GM12892 (cell line): ENCODE measurements at places on chromosomes 6 and 20.

GRCh38 chr6:33391922-33392594, 435 bp downstream of the KIFC1 start:
- no peak for DNase-seq

- DNase-seq: no peak
Measured at GRCh38 chr6:112215488-112216284, 38.7 kb downstream of the LAMA4 start.

DNA sequence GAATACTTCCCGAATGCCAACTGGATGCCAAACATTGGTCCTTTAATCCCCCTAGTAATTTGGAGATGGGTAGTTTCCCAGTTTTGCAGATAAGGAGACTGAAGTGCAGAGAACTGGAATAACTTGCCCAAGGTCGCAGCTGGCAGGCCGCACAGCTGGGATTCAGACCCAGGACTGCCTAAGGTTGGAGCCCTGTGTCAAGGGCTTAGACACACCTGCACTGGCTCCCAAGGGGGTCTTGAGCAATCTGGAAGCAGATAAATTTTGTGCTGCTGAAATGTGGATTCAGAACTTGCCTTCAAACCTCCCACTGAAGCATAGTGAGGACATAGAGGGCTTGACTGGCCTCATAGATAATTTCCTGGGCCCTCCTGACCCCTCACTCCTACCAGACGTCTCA, 30.5 kb downstream of the FOXP4 start:
- DNase-seq: no peak

- no peak for DNase-seq
Measured at GRCh38 chr6:90035047-90035723, 140.9 kb downstream of the GJA10 start.

- DNase-seq: peak; percentile 34
Measured at GRCh38 chr6:24855395-24856245, 56.9 kb upstream of the ARMH2 start.

- no peak for DNase-seq
Measured at GRCh38 chr6:110378552-110378951, 20.4 kb upstream of the METTL24 start.

- DNase-seq: no peak
Measured at GRCh38 chr20:21183722-21184121, 57.8 kb downstream of the KIZ start.

DNA sequence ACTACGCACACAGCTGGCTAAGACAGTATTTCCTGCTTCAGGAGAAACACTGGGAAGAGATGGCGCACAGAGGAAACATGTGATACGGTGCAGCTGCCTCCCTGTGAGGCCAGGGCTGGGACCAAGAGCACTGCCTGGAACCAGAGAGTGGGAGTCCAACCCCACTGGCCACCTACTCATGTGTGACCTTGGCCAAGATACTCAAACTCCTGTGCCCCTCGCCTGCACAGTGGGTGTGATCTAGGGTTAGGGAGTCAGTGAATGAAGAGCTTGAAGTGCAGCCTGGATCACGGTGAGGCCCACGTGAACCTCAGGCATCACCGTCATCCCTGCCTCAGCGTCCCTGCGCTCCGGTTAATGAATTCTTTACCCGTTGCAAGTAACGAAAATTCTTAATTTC, 41.7 kb upstream of the MPC1 start:
- DNase-seq: no peak

DNA sequence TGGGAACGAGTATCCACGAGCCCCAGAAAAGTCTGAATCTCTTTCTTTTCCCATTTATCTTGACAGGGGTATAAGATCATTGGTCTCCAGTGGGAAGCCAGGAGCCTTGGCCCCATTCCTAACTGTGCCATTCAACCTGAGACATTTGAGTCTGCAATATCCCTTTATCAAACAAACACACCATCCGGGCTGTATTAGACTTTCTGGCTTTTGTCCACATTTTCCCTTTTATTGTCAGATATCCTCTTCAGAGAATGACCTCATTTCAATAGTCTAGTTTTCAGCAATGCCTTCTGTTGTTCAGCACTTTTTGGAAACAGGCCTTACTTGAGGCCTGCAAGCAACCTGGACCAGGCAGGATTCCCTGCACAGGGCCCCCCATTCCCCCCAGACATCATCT, 15.7 kb downstream of the BPIFA1 start:
- DNase-seq: no peak

GRCh38 chr20:251354-251753, 6.2 kb upstream of the DEFB132 start:
- DNase-seq: no peak

DNA sequence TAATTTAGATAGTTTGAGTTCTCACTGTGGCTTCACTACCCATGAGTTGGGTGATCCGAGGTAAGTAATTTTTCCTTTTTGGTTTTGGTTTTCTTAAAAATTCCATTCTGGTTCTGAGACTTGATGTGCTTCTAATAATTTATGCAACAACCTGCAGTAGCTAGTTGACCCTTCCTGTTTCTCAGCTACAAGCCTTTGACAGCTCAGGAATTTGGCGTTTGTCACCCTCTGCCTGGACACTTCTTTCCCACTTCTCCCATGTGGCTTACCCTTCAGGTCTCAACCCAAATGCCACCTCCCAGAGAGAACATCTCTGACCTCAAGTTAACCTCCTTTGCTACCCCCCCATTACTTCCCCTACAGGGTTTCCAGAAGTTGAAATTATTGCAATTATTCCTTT, 49.7 kb upstream of the TSHZ2 start:
- DNase-seq: no peak

DNA sequence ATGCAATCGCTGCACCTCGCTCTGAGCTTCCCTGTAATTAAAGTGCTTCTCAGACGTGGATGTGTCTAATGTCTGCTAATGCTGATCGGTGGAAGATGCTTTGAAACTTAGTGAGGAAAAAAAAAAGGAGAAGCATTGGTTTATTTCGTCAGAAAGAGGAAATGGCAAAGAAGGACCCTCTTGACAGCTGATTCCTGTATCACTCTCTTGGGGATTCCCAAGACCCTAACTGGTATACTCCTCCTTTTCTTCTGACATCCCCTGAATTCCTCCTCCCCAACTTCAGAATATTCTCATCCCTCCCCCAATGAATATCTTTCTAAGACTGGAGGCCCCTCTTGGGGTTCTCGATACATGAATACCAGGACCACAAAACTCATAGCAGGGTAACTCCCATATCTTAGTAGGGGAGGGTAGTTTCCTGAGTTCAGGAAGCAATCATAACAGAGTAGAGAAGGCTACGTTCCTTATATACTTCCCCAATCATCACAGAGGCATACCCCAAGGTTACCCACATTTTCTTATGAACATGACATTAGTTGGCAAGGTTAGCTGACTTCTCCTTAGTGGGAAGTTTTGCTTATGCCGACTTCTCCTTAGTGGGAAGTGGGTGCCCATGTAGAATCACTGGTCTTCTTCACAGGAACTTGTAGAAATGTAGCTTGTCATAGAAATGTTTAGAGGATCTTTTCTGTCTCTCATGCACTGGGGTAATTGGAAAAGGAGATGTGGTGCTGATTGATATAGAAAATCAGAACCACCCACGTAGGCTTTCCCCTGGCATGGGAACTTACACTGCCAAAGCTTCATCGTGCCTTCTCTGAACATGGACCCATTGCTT, 63.8 kb upstream of the ATXN1 start:
- DNase-seq: no peak

DNA sequence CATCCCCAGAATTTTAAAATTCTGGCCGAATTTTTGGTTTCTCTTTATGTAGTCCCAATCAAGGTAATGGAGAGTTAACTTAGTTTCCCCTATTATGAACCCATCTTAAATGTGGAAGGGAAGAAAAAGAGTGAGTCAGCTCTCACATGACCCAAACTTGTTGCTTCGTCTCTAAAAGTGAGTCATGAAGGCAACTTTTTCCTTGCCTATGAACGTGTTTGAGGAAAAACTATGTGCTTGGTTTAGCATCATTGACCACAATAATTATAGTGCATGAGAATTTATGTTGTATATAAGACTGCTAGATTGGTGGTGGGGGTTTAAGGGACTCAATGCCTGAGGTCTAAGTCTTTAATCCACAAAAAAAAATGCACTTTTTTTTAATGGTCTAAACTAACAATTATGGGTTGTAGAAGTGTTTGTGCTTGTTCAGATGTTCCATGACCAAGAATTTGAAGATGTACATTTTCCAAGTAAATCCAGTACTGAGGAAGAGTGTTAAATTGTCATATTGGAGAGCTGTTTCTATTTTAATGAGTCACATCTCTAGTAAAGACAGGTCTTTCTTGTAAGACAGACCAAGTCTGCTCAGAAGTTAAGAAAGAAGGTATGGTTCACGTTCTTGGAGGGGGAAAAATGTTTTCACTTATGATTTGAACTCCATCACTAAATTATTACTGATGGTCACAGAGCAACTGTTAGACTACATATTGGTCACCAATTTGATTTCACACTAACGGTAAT, 409.9 kb upstream of the MARCKS start:
- no peak for DNase-seq

DNA sequence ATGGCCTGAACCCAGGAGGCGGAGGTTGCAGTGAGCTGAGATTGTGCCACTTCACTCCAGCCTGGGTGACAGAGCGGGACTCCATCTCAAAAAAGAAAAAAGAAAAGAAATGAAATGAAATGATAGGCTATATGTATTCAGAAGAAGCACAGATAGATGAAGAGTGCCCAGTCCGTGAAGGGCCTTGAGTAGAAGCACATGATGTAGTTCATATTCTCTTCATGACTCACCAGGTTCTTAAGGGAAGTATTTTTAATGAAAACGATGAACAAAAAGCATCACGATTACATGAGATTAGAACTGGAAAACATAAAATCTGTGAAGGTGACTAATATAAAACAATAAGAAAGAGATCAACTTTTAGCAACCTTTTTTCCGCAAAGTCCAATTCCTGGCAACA, 29.8 kb downstream of the TPD52L1 start:
- no peak for DNase-seq

- DNase-seq: no peak
Measured at GRCh38 chr6:133132466-133132971, 108.6 kb upstream of the EYA4 start.

- DNase-seq: no peak
Measured at GRCh38 chr20:53581444-53582250, 12.0 kb downstream of the ZNF217 start.

DNA sequence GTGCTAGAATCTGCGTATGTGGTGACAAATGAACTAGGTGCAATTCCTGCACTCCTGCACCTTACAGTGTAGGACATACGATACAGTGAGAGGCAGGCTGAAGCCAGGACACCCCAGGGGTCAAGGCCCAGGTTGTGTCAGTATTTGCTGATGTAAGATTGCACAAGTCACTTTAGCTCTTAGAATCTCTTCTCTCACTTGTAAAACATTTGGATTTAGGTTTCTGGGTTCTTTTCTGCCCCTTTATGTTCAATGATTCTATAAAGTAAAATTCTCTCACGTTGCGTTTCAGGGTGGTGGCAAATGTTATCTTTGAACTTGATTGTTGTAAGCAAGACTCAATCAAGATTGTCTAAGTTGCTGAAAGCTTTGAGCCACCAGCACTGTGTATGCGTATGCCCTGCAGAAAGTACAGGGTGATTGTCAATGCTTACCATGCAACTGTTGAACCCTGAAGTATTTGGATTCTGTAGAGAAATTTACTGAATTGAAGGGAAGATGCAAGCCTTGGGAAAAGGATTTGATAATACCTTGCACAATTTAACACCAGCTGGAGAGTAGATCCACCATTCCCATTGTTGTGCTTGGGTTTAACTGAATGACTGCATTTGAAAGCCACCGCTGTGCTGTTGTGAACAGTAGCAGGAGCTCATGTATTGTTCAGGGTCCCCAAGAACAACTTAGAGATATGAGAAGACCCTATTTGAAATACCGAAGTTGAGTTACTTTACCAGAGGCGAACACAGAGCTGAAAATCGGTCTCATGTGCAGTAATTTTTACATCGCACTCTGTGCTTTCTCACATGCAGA, 106.1 kb upstream of the CITED2 start:
- no peak for DNase-seq

DNA sequence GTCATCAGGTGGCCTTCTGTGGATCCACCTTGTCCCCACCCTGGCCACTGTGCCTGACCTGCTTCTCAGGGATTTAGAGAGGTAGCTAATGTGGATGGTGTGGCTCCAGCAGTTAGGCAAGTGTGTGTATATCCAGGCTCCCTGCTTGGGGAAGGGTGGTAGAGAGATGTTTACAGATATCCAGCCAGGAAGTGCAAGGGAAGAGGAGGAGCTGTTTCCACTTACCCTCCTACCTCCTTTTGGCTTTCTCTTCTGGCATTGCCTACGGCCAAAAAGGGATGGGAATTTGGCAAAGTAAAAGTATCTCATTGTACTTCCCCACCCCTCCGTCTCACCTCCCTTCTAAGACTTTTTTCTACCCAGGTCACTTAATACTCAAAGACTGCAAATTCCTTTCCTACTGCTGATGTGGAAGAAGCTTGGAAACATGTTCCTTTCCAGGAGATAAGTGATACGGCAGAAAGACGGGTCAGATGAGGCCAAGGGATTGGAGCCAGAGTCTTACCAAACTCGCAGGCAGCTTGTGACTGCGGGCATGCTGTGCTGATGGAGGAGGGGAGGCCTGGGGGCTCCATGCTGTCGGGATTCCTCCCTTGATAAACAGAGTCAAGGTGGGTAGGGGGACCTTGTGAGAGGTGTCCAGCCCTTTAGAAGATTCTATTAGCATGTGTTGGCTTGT, 253.4 kb downstream of the PRL start:
- DNase-seq: no peak

DNA sequence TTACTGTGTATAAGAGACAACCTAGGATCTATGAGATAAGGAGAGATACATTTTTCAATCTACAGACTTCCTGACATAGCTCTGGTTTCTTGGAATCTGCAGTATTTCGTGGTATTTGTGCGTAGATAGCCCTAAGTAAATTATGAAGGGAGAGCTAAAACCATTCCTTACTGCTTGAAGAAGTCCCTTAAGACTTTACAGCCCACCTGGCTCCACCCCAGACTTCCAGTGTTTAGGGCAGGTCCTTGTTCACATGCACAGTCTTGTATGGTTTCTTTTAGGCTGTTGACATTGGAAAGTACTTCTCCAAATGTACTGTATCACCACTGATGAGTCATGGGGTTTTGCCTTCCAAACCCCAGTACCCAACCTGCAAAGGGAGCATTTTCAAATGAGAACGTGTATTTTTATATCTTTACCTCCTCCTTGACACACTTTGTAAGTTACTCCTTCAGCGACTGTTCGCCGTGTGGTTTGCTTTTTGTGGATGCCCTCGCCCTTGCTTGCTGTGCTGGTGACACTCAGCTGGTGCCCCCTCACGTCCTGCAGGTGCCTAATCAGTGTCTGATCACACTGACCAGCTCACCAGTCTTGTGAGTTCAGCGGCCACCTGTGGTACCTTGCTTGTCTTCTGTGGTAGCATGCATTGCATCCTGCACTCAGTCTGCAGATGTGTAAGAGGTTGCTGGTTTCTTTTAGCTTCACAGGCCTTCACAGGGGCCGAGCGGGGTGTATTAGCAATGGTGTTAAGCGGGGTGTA, 73.3 kb downstream of the IGF2R start:
- DNase-seq: no peak

- DNase-seq: no peak
Measured at GRCh38 chr6:169157197-169158148, 96.2 kb downstream of the THBS2 start.

DNA sequence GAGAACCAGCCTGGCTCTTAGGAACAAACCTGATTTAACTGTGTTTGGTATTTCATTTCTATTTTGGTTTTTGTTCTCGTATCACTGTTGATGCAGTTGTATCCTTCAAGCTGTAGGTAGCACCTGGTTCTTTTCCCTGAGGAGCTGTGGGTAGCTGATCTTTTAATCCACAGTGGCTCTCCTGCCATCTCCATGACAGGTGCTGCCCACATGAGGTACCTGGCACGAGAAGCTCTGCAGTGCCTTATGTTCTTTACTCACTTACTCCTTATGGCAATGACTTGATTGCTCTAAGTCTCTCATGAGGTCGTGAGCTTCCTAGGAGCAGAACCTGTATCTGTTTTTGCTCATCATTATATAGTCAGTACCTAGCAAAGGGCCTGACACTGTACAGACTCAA, 74.3 kb upstream of the EMILIN3 start:
- no peak for DNase-seq
